ENCODE measurements at places on chromosomes 12 and 14.

- no peak for DNase-seq
Measured at GRCh38 chr14:91323031-91323430, 78.5 kb upstream of the GPR68 start.

- no peak for DNase-seq
Measured at GRCh38 chr12:107442326-107442987, 243.1 kb upstream of the PWP1 start.

- no peak for DNase-seq
Measured at GRCh38 chr12:24952389-24952788, 3.5 kb upstream of the BCAT1 start.

DNA sequence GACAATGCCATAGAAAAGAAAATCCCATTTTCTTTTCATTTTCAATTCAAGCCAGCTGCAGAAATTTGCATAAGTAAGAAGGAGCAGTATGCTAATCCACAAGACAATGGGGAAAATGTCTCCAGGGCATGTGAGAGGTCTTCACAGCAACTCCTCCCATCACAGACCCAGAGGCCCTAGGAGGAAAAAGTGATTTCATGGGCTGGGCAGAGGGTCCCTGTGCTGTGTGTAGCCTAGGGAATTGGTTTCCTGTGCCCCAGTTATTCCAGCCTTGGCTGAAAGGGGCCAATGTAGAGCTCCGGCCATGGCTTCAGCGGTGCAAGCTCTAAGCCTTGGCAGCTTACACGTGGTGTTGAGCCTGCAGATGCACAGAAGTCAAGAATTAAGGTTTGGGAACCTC, 211.4 kb downstream of the CCDC59 start:
- DNase-seq = no peak

DNA sequence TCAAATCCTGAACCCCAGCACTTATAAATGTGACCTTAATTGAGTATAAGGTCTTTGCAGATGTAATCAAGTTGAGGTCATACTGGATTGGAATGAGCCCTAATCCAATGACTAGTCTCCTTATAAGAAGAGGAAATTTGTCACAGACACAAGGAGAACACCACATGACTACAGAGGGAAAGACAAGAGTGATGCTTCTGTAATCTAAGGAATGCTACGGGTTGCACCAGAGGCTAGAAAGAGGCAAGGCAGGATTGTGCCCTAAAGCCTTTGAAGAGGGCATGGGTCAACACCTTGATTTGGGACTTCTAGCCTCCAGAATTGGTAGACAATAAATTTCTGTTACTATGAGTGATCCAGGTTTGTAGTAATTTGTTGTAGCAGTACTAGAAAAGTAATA, 135.0 kb downstream of the FOXG1 start:
- no peak for DNase-seq

GRCh38 chr12:47709671-47710070, 3.8 kb upstream of the RPAP3 start:
- no peak for DNase-seq

GRCh38 chr14:104601786-104602185, 2.8 kb downstream of the TMEM179 start:
- peak; percentile 78 for DNase-seq

DNA sequence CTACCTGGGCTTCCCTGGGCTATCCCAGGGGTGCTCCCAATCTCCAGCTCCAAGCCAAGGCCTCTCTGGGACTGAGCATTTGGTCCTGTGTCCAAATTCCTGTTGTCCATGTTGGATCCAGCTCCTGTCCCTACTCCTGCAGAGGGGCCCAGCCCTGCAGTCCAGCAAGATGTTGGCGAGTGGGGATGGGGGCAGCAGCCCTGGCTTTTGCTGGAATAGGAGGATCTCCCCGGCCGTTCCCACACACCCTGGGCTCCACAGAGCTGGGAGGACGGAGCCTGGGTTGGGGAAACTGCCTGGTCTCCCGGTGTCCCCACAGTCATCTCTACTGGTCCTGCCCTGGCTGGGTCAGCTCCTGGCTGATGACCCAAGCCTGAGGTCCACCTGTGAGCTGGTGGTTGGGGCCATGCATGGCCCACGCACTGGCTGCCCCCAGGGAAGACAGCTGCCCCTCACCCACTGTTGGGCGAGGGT, 219.6 kb upstream of the C14orf180 start:
- DNase-seq = no peak

DNA sequence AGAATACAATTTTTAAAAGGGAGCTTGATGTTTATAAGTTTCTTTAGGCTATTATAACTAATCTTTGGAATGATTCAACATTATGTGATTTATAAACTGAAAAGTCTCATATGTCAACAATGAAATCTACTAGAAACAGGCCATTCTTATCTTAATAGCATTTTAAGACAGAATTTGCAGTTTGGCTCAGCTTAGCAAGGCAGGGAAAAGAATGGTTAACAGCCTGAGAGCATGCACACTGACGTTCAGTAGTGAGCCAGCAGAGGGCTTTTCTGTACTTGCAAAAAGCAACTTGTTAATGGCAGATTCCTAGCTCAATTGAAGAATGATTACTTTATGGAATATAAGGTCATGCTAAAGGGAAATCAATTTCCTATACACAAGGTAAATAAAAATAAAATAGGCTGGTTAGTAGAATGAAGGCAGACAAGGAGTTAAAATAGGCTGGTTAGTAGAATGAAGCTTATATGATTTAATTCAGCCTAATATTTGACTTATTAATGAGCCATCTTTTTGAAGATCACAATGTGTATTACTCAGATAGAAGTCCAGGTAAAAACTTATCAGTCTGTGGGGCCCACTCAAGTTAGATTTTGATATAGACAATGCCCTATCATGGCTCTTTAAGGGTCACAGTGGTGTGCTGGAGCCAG, 95.9 kb downstream of the OTOGL start:
- peak; percentile 75 for DNase-seq

DNA sequence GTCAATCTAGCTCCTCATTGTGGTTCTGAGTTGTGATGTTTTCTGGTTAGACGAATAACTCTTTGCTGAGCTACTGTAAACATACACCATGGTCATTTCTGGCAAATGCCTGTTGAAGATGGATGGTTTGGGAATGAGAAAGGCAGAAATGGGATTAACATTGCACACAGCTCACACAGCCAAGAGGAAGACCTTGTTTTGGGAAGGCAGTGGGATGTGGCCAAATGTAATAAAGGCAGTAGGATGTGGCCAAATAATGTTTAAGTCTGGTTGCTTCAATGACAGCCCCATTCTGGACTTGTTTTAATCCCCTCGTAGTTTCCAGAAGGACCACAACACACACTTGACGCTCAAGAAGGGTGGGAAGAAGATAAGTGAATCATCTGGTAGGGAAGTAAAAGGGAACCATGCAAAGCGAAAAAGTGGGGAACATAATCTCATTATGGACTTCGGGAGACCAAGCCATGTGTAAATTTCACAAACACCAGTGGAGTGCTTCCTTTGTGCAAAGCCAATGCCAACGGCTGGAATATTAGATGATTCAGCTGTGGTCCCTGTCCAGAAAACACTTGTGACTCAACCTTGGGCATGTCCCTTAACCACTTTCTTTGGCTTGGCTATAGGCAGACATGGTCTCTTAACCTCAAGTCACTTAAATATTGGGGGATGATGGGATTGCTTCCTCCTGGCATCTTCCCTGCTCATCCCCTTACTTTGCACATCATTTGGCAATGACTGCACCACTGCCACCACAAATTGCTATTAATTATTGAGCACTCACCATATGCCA, 284.4 kb upstream of the CRY1 start:
- DNase-seq = no peak

DNA sequence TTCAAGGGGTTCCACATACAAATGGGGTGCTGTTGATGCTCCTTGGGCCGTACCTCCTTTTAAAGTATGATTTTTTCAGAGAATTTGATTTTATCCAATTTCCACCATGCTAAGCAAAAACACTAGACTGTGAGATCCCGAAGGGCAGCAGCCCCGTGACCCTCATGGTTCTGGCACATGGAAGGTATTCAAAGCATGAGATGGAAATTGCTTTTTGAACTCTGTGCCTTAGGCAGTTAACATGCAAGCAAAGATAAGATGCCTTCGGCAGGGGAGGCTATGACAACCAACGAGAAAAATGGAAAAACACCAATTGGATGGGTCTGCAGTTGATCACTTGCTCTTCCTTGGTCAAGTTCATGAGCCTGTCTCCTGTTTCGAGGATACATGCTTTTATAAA, 120.8 kb upstream of the DIO3 start:
- no peak for DNase-seq

DNA sequence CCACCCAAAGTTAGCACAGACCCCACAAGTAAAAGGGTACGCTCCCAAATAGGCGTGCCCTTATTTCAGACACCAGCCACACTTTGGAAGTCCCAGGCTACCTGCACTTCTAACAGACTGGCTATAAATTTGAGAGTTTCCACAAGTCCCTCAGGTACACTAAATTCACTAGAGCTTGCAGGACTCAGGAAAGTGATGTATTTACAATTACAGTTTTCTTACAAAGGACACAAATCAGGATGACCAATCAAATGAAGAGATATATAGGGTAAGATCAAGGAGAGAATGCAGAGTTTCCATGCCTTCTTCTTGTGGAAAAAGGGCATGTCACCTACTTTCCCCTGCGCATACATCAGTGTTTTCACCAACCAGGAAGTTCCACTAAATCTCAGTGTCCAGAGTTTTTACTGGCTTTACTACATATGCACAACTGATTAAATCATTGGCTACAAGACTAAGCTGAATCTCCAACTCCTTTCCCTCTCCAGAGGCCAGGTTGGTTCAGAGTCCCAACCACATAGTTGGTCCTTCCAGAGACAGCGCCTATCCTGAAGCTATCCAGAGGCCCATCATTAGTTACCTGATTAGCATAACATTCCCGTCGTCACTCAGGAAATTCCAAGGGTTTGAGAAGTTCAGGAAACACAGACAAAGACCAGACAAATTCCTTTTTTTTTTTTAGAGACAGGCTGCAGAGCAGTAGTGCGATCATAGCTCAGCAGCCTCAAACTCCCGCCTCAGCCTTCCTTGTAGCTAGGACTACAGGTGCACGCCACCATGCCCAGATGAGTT, 84.2 kb downstream of the DENND5B start:
- no peak for DNase-seq

GRCh38 chr12:34604227-34604626, 581.9 kb downstream of the ALG10 start:
- DNase-seq = no peak

GRCh38 chr12:90287585-90287984, 578.9 kb upstream of the ATP2B1 start:
- DNase-seq = peak; percentile 5

GRCh38 chr12:16622338-16622737, 16.4 kb upstream of the LMO3 start:
- DNase-seq = no peak

GRCh38 chr14:103095210-103095778, 769 bp downstream of the EXOC3L4 start:
- no peak for DNase-seq

GRCh38 chr12:113271853-113272561, 50.7 kb downstream of the TPCN1 start:
- no peak for DNase-seq

DNA sequence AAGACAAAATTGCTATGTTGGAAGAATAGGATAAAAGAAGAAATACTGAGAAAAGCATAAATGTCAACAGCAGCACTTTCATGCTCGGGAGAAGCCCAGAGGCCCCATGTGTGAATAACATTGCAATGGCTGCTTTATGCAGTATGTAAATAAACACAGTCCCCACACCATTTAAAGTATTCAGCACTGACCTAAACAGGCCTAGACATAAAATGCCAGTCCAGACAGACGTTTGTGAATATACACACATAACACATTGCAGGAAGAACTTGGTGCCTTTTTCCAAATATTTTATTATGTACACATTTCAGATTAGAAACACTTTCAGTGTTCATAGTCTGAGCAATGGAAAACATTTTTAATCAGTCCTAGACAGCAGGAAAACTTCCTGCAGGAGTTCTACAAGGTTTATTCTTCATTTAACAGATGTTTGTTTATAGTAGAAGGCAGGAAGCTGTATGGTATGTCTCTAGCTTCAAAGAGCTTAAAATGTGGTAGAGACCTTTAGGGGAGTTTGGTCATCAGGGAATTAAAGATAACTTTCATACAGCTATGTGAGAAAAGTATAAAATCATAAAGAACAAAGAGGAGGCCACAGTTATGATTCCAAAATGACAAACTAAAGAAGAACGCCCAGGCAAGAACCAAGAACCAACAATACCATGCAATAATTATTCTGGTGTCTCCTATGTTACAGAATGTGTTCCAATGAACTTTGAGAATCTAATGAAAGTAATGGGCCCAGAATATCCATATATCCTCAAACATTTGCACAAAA, 30.6 kb upstream of the SLC38A2 start:
- no peak for DNase-seq

DNA sequence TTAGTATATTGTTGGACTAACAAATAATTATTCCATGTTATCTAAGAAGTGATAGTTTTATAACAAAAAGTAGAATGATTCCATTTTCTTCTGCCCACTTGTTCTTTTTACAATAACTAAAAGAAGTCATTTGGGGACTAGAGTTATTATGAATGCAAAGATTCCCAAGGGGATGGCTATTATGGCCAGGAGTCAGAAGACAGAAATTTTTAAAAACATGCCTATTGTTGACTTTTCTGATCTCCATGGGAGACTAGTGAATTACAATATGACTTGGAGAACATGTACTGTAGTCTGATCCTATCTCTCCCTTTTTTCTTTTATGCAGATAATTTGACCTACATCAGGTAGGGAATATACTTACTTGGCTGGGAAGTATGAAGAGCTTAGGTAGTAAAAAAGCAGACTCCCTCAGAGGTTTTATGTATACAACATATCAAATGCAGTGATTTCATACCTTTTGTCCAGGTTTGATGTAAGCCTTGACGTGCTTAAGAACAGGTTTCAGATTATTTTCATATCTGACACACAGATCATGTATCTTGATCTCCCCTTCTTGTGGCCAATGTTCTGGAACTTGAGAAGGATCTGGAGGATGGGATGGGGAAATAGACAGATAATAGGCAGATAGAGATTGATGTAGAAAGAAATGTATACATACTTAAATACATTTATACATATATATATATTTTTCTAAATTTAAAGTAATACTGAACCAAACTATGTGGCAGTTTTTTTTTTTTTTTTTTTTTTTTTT, 41.0 kb upstream of the KCNJ8 start:
- no peak for DNase-seq

DNA sequence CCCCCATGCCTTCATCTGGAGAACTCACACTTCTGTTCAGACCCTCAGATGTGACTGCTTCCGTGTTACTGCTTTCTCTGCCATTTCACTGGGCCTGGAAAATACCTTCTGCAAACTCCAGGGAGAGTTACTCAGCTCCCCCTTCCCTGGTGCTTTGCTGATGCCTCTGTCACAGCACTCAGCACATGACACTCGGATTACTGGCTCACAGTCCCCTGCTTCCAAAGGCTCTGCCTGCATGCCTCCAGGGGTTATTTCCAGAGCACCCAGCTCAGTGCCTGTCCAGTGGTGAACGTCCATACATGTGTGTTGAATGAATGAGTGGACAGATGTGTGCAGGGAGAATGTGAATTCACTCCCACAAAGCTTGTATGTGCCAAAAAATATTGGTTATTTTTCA, 237.2 kb upstream of the FKBP4 start:
- no peak for DNase-seq

DNA sequence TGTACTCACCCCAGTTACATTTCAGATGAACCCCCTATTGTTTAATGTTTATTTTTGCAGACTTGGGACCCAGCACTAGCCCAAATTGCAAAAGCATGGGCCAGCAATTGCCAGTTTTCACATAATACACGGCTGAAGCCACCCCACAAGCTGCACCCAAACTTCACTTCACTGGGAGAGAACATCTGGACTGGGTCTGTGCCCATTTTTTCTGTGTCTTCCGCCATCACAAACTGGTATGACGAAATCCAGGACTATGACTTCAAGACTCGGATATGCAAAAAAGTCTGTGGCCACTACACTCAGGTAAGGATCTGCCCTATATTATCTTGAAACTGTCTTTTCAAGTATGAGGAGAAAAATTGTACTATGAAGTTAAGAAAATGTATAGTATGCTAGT, 1.2 kb downstream of the GLIPR1 start:
- no peak for DNase-seq

Measured in NCI-H2171 treated with DMSO at 0.1 percent for 48 hours (cell line).